ENCODE measurements at places on chromosomes 6 and 20.

GRCh38 chr20:48706710-48707365 is 121.0 kb downstream of the PREX1 start:
- no peak for DNase-seq

GRCh38 chr6:163948250-163948649 is 533.7 kb downstream of the QKI start:
- DNase-seq = no peak

GRCh38 chr6:159043251-159043650 is 1.5 kb downstream of the TAGAP start:
- DNase-seq = no peak

- DNase-seq = no peak
Observed at GRCh38 chr20:8587251-8587650, 455.2 kb downstream of the PLCB1 start.

DNA sequence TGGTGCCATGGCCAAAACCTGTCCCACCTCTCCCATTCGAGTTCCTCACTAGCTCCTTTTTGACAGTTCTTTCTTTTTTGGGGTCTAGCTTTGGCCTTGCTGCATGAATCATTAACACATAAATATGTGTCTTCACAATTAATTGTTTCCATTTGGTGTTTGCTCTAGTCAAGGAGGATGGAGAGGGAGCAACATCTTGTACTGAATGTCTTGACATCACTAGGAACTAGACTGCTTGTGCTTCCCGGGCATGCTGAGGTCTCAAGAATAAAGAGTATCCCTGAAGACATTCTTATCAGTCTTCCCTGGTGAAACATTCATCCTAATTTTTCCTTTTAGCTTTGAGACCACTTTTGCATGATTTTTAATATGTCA is 77.0 kb upstream of the ESR1 start:
- DNase-seq = no peak

GRCh38 chr6:155400654-155400965 is 55.0 kb downstream of the NOX3 start:
- no peak for DNase-seq

DNA sequence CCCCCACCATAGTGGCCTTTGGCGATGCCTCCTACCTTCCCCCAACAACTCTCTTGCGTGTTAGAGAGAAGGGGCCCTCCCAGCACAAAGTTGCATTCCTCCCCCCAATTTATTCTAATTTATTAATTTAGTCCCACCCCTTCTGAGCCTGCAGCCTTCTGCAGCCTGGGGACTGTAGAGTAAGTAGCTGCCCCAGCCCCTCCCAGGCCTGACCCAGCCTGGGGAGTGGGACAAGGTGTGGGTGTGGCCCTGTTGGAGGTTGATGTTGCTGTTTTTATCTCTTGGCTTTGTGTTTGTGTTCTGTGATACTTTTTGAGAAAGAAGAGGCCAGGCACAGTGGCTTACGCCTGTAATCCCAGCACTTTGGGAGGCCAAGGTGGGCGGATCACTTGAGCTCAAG is 49.4 kb downstream of the ORC3 start:
- no peak for DNase-seq

DNA sequence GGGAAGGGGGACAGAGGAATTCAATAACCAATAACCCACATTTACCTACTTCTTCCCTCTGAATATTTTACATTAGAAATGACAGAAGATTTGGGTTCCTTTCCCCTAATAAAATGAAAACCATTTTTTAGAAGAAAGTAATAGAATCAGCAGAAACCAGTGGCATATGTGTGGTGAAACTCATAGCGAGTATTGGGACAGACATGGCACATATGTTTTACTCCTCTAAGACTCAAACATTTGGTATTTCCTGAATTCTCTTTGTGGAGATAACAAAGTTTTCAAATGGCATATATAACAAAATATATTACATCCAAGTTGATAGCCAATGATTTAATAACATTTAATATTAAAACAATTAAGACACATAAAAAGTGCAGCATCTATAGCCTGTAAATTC is 12.9 kb upstream of the BEND3 start:
- no peak for DNase-seq

DNA sequence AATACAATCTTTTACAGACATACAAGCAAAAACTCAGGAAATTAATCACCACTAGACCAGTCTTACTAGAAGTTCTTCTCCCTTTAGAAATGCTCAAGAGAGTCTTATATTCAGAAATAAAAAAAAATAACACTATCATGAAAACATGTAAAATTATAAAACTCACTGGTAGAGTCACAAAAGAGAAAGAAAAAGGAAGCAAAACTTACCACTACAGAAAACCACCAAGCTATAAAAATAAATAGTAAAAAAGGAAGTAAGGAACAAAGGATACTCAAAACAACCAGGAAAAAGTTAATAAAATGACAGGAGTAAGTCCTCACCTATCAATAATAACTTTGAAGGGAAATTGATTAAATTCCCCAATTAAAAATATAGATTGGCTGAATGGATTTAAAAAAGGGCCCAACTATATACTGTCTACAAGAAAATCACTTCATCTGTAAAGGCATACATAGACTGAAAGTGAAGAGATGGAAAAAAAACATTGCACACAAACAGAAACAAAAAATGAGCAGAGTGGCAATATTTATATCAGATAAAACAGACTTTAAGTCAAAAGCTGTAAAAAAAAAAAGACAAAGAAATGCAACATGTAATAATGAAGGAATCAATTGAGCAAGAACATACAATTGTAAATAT is 489.5 kb downstream of the KIF16B start:
- DNase-seq = no peak

DNA sequence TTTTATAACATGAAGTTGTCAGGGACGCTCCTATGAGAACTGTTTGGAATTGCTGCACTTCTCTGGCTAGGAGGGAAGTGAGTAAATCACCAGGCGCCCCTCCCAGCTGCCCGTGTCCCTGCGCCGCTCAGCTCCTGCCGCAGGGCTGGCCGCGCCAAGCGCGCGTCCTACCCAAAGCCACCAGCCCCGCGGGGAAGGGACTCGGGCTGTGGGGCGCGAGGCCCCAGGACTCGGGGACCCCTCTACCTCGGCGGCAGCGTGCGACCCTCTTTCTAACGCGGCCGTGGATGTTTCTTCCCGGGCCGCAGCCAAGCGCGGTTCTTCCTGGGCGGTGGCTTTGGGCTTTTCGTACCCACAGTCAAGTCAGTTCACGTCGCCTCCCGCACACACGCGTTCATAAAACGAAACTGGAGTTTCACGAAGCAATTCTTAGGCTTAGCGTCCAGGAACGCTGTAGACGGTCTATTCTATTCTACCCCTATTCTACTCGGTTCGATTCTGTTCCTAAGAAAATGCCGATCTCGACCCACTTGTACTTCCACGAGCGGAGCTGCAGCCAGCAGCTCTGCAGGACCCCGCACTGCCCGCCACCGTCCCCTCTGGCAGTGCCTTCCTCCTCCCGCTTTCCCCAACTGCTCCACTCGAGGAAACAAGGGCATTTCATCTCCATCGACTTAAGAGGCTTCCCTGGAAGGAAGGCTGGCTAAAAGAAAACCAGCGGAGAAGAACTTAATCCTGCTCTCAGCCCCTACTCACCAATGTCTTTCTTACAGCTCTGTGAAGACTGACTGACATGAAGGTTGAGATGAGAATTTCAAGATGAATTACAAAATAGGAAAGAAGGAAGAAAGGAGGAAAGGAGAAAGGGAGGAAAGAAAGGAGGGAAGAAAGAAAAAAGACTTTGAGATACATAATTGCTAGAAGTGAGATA is 15.4 kb downstream of the FOXC1 start:
- DNase-seq = no peak

GRCh38 chr6:34132486-34133185 is 13.3 kb downstream of the GRM4 start:
- DNase-seq = peak; percentile 21

- DNase-seq = no peak
Observed at GRCh38 chr6:36929152-36929551, 25.4 kb upstream of the PI16 start.

GRCh38 chr6:17583811-17584210 is 16.3 kb upstream of the FAM8A1 start:
- no peak for DNase-seq
